ENCODE measurements at places on chromosomes 4 and X.

GRCh38 chr4:182206916-182207315, 36.3 kb upstream of the TENM3 start:
- DNase-seq, result no peak

DNA sequence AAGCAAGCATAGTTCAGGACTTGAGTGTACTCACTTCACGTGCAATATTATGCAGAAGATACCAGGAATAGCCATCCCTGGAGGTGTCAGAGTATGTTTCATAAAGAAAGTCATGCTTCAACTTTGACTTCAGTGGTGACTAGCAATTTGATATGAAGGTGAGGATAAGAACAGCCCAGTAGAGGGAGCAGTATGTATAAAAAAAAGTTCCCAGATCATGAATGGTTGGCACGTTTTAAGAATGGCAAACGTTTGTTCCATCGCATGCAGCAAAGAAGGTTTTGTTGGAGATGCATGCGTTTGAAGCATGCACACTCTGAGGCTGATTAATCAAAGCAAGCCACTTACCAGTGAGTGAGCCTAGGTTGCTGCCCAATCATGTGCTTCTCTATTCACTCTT, 33.5 kb upstream of the SLITRK4 start:
- DNase-seq, result no peak

DNA sequence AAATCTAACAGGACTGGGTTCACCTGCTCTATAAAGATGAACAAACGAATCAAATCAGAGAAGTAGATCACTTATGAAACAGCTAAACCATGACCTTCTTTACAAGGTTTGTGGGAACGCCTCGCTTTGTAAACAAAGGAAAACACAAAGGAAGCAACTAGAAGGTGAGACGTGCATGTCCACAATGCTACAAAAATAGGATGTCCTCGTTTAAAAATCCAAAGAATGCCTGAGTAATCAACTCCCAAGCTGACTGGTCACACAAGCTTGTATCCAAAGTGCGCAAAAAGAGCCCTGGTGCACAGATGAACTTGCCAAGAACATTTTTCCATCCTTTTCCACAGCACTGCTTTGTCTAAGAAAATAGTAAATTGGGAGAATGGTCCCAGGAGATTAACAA, 6.3 kb upstream of the SH3KBP1 start:
- no peak for DNase-seq

- no peak for DNase-seq
Measured at GRCh38 chrX:128650326-128650725, 598.1 kb upstream of the ACTRT1 start.

GRCh38 chrX:21014326-21014725, 359.9 kb upstream of the CNKSR2 start:
- DNase-seq, result no peak

- no peak for DNase-seq
Measured at GRCh38 chrX:48468247-48468671, 1.8 kb downstream of the SLC38A5 start.

DNA sequence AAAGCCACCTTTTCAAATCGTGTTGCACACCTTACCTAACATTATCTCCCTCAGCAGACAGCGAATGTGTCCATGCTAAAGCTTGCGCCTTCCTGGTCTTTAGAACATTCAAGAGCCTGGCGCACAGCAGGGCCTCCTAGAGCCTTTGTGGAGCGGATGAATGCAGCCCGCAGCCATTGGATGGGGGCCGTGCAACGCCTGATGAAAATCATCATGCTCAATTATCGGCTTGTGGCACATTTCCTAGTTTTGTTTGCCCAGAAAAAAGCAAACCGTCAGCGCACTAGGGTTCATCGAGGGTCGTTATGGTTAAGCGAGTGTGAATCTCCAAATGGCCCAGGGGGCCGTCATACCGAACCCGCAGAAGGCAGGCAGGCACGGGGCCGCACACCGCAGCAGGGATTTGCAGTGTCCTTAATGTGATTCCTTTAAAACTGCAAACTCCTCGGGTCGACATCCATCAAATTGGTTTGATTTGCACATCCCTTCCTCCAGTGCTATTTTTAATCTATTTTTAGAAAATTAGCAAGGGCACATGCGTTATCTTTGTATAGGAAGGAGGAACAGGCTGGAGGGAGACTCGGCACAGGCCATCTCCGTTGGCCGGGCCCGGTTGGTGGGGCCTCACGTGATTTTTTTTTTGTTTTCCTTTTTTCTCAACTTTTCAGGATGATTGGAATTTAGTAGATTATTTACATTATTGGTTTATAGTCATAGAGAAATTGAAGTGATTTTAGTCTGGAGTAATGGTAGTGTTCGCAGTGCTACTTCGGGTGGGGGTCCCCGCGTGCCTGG, 53.1 kb downstream of the ABLIM2 start:
- DNase-seq, result no peak

DNA sequence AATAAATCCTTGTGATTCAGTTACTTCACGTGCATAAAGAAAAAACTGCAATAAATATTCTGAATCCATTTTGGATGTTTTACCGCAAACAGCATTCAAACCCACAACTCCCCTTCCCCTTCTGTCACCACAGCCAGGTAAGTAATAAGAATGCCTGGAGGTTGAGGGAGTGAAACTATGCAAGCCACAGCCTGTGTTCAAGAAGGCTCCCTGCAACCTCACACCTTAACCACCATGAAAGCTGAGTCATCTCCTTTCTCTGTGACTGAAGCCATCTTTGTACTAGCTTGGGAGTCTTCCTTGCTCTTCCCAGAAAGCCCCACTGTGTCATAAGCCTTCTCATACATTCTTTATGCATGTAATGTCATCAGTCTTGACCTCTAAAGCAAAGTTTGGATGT, 297.0 kb upstream of the PUDP start:
- no peak for DNase-seq

DNA sequence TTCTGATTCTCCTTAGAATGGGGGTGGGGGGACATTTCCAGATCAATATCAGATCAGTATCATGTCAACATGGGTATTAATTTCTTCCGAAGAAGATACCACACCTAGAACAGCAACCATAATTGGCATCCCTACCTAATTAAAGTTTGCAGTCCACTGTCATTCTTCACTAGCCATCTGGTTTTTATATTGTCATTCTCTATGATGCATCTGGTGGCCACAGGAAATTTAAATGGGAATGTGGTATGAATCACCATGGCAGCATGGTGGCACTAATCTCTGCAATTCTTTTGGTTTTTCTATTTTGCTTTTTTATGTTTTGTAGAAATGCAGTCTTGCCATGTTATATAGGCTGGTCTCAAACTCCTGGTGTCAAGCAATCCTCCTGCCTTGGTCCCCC, 16.6 kb upstream of the UBE2D3 start:
- DNase-seq, result no peak

DNA sequence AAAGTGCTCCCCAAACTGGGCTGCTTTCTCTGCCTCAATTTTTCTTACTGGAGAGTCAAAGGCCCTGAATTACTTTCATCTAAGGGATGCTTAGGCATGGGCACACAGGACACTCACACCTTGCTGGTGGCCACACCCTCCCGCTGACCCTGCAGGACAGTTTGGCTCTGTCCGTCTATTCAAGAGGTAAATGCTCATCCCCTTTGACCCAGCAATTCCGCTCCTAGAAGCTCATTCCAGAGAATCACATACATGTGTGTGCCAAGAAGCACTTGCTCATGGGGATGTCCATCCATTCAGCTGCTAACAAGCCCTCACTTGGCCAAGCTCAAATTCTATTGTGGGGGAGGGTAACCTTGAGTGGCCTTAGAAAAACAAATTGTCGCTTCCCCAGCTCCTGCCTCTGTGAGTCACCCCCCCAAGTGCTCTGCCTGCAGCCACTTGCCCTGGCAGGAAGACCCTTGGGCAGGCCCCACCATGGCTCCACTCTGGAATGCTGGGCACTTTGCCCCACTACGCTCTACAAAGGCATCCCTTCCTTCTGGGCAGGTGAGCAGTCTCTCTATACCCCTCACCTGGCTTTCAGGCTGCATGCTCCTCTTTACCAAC, 54.5 kb downstream of the HTRA3 start:
- DNase-seq, result no peak

DNA sequence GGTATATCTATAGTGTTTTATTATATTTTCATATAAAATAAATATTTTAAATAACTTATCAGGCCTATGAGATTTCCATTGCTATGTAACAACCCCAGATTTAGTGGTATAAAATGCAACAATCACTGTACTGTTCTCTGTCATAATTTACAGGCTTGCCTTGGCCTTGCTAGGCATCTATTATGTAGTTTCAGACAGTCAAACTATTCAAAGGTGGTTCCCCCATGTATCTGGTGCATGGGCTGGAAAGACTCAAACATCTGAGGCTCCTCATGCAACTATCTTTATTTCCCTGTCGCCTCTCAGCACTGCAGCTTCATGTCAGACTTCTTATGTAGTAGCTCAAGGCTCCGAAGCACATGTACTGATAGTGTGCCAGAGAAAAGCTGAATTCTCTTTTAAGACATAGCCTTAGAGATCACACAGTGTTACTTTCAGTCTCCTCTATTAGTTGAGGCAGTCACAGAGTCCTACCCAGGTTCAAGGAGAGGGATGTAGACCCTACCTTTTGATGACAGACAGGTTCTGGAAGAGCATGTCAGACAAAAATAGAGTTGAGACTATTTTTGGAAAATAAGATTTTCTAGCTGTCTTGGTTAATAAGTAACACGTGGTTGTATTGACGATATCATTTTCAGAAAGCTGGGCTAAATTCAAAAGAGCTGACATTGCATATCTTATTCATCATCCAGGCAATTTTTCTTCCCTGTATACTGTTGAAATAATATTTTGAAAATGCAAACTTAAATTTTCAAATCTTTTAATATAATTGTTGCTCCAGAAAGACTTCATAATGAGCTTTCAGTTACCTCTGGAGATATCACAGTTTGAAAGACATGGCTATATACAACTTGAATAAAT, 19.4 kb downstream of the MTTP start:
- no peak for DNase-seq

DNA sequence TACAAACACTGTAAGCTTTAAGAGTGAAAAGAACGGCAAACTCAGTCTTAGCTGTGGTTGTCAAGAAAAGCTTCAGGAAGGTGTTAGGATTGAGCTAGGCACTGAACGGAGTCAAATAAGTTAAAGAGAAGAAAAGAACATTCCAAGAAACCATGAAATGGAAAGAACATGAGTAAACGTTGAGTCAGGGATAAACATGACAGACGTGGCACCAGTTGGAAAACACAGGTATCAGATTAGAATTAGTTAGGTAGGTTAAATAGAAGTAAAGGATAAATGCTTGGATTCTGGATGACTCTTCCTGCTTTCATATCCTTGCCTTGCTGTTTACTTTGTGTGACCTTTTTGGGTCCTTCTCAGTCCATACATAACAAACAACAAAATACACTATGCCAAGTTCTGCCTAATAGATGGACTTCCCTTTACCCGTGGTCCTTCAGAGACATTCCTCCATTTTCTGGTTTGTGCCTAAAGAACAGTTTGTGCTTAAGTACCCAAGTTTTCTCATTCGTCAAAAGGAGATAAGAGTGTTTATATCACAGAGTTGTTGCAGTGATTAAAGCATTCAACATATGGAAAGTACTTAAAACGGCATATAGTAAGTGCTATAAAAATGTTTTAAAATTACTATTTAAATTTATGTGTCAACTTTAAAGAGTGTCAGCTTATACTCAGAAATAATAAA, 446.9 kb downstream of the TMA16 start:
- DNase-seq, result no peak

- DNase-seq, result no peak
Measured at GRCh38 chr4:83757121-83757621, 221.3 kb downstream of the GPAT3 start.

DNA sequence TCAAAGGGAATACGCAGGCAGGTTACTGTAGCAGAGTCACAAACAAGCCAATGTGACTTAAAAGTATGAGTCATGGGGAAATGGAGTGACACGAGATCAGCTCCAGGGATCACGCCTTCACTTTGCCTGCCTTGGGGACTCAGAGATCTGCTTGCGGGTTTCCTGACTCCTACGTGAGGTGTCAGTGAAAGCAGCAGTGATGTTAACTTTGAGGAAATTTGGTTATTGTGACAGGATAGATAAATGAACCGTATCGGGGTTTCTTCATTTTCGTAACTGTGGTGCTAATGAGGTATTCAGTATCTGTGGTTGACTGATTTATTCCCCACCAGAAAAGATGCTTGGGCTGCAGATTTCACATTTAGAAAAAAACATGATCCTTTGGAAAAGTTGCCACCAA, 383.3 kb upstream of the ZFP42 start:
- DNase-seq, result no peak

DNA sequence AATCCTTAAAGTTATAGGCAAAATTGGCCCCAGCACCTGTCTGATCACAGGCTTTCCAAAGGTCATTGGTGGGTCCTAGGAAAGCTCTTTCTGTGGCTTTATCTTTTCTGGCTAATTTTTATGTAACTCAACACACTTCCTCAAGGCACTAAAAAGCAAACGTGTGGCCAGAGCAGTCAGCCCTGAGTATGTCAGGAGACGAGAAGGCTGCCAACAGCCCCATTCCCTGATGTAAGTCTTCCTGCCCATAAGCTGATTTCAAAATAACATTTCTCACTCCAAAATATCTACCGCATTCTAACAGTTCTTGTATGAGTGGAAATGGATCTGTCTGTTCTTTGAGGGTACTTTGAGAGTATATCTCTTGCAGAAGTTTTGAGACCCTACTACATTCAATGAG, 25.5 kb upstream of the FUNDC1 start:
- DNase-seq, result no peak

DNA sequence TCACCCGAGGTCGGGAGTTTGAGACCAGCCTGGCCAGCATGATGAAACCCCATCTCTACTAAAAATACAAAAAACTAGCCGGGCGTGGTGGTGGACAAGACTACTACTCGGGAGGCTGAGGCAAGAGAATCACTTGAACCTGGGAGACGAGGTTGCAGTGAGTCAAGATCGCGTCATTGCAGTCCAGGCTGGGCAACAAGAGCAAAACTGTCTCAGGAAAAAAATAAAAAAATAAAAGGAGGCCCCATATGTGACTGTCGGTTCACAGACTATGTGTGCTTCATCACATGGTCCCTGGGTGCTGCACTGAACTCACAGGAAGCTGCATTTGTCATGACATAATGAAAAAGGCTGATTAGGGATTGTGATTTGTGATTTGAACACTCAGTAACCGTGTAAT, 6.4 kb downstream of the TRIML1 start:
- DNase-seq, result no peak

DNA sequence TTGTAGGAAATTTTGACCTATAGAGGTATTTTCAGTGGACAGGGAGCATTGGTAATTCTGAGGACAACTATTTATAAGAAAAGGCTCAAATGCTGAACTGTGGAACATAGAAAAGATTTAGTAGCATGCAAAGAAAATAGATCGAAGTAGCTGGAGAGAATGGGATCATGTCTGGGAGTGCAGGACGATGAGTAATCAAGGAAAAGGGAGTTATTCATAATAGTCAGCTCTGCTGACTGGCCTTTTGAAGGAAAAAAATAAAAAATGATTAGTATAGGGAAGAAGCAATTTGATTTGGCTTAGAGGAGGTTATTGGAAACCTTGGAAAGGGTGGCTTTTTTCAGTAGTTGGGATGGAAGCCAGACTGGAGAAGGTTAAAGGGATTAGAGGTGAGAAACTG, 22.9 kb upstream of the ANK2 start:
- no peak for DNase-seq

- DNase-seq, result no peak
Measured at GRCh38 chr4:113785781-113786180, 24.2 kb upstream of the CAMK2D start.
